ENCODE measurements at places on chromosomes 1 and 21.

DNA sequence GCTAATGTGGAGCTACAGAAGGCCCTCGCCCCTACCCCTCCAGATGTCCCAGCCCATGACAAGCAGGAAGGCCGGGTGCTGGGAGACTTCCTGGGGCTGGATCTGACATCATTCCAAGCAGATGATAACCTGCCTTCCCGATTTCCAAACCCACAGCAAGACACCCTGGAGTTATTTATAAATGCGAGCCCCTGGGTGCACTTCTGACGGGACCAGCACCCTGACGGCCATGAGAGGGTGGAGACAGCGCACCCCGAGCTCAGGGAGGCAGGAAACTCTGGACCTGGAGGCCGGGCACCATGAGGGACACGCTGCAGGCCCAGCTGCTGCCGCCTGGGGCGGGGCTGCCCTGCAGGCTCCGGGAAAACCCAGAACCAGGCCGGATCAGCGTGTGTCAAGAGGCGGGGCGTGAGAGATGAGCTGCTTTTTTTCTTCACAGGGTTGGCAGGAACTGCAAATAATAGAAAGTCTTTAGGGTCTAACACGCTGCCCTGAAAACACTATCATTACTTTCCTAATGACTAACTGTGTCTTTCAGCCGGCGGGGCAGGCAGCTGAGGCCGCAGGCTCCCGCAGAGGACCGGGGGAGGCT is 2.5 kb upstream of the PCBP3 start:
- DNase-seq: peak; percentile 88

DNA sequence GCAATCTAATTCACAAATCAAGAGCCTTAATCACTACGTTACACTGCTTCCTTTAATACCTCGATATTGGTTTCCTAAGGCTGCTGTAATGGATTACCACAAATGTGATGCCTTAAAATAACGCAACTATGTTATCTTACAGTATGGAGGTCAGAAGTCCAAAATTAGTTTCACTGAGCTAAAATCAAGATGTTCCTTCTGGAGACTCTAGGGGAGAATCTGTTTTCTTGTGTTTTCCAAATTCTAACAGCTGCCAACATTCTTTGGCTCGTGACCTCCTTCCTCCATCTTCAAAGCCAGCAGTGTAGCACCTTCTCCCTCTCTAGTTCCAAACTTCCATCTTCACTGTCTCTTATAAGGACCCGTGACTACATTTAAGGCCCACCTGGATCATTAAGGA is 335.0 kb upstream of the NFIA start:
- DNase-seq: no peak

- no peak for DNase-seq
Observed at GRCh38 chr1:53308506-53308905, 19.4 kb downstream of the LRP8 start.

DNA sequence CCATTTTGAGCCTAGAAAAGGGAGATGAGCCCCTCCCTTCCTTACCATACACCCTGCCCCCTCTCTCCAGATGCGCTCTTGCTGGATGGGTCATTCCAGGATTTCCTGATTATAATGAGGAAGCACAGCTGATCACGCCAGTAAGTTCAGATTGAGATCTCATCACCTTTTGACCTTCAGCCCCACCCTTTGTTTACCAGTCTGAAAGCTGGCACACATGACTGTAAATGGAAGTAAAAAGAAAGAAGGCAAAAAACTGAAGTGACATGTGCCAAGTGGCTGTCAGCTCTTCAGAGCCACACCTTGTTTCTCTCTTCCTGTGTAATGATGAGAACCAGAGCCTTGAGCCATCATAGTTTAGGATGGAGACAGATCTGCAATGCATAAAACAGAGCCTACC is 27.9 kb downstream of the S1PR1 start:
- DNase-seq: no peak

DNA sequence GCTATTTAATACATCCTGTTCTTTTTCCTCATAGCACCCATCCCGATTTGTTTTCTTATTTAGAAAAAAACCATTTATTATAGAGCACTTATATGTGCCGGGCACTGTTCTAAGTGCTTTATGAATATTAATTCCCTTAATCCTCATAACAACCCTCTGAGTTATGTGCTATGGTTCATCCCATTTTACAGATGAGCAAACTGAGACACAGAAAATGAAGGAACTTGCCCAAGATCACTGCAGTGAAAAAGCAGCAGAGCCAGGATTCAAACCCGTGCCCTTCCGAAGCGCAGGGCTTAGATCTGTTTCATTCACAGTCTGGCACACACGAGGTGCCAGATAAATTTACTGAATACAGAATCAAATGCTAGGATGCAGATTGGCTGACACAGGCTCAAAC is 85.1 kb upstream of the ZC3H12A start:
- DNase-seq: no peak

DNA sequence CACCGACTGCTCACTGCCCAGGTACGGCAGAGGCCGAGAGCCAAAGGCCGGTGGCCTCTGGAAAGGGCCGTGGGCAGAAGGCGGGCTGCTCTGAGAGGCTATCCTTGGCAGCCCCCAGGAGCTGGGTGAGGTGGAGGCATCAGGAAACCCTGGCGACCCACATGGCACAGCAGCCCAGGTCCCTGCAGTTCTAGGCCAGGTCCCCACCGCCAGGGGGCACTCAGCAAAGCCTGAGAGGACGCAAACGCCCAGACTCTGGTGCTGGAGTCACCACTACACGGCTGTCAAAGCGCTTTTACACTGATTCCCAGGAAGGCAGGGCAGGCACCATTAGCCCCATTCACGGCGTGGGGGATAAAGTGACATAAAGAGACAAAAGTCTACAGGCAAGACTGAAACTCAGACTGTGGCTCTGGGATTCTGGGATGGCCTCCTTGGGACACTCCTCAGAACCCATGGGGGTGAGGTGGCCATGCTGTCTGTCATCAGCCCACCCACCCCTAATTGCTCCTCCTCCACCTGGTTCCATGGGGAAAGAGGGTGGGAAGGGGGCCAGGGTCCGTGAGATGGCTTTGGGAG is 4.9 kb downstream of the PLEKHG5 start:
- peak; percentile 90 for DNase-seq

GRCh38 chr1:161229896-161230295 is 4.0 kb downstream of the TOMM40L start:
- DNase-seq: no peak

GRCh38 chr21:31889460-31889859 is 16.6 kb downstream of the HUNK start:
- no peak for DNase-seq

GRCh38 chr21:34132926-34133325 is 59.5 kb downstream of the MRPS6 start:
- no peak for DNase-seq

All from AG08395 (cell line).